Activated CD4-positive, alpha-beta memory T cell treated with anti-CD3 and anti-CD28 coated beads, Interleukin-2, amount 10 ng/mL, durations not matched to agents 7 days and 5 days (primary cell): ENCODE measurements at places on chromosomes 11 and 22.

DNA sequence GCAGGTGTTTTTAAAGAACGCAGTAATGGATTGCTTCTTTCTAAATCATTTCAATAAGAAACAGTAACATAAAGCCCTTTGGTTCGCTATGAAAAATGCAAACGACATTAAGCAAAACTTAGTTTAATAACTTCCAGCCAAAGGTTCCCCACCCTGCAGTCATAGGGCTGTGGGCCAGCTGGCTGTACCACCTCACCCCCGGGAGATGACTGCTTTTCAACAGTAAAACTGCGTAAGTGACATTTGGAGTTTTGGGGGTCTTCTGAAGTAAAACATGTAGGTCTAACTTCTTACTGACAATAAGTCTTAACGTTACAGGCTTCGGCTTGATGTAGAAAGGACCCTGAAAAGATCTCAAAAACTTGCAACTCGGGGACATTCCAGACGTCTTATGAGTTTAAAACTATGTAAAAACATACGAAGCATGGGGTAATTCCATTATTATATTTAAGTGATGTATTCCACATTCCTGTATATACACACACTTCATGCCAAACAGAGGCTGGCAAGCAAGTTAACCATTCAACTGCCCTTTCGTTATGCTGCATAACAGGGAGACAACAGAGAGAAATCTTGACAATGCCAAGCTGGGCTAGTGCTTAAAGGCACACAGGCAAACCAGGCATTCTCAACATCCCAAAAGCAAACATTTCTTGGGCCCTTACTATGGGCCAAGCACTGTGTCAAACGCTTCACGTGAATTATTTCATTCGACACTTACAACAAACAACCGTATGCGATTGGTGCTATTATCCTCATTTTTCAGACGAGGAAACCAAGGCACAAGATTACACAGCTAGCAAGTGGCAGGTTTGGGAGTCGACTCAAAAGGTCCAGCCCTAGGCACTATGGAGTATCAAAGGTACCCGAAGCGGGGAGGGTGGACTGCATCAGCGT is 1.2 kb downstream of the MRTFA start:
- no peak for DNase-seq

DNA sequence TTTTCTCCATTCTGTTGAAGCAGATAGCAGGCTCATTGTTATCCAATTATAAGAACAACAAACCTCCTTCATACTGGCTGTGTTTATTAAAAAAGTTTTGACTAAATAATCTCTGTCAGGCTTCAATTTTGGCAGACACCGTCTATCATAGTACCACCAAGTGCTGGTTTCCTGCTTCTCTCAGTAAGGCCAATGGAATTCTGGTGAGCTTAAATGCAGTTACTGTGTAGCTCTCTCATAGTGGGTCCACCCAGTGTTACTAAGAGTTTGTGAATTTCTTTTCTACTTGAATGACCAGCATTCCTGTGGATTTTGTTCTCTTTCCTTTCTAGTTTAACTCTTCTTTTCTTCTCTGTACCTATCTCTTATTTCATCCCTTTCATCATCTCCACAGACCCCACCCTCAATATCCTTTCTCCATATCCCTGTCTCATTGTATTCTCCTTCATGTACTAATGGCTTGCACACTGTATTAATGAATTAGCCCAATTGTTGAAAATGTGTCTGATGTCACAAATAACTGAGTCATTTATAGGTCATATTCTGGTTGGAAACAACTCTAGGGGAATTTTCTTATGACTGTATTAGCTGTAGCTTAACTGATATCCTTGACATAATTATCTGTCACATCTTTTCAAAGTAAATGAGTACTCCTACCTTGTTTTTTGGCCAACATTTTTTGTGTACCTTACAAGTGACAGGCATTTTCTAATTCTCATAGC is 372.1 kb downstream of the FAT3 start:
- no peak for DNase-seq

DNA sequence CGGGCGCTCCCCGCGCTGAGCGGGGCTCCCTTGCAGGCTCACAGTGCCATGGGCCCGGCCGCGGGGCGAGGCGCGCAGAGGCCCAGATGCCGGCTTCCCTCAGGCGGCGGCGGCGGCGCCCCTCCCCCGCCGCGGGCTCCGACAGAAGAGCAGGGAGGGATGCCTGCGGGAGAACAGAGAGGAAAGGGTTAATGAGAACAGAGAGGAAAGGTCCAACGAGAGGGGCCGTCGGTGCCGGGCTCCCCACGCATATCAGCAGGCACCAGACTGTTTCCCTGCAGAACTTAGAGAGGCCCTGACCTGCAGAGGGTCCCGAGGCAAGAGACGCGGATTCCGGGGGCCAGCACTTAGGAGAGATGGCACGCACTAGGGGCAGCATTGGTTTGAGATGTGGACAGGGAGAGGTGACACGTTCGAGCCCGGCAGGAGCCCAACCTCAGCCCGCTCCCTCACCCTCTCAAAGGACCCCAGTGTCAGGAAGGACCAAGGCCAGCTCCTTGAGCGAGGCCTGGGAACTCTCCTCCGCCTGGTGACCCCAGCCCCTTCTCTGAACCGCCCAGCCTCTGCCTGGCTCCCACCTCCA is 9.1 kb downstream of the NRXN2 start:
- DNase-seq: no peak

GRCh38 chr11:129960216-129961214 is 42.1 kb downstream of the PRDM10 start:
- DNase-seq: no peak

DNA sequence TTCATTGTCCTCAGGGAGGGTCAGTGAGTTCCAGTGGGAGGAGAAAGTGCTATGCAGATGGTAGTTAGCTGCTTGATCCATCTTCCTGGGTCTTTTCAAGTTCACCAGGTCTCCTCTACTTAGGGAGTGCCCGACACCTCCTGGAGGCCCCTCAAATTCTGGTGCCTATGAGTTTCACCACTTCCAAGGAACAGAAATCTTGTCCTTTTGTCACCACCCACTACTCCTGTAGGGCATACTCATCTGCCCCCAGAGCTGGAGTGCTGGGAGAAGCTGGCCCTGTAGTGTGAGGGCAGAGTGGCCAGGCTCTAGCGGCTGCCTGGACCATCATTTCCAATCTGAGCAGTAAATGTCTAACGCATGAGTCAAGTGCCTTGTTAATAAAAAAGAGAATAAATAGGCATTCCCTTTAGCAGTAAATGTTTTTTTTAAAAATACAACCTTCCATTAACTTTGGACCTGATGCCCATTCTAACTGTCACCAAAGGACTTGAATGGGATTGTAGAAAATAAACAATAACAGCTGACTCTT is 12.5 kb downstream of the IRAG1 start:
- DNase-seq: no peak

DNA sequence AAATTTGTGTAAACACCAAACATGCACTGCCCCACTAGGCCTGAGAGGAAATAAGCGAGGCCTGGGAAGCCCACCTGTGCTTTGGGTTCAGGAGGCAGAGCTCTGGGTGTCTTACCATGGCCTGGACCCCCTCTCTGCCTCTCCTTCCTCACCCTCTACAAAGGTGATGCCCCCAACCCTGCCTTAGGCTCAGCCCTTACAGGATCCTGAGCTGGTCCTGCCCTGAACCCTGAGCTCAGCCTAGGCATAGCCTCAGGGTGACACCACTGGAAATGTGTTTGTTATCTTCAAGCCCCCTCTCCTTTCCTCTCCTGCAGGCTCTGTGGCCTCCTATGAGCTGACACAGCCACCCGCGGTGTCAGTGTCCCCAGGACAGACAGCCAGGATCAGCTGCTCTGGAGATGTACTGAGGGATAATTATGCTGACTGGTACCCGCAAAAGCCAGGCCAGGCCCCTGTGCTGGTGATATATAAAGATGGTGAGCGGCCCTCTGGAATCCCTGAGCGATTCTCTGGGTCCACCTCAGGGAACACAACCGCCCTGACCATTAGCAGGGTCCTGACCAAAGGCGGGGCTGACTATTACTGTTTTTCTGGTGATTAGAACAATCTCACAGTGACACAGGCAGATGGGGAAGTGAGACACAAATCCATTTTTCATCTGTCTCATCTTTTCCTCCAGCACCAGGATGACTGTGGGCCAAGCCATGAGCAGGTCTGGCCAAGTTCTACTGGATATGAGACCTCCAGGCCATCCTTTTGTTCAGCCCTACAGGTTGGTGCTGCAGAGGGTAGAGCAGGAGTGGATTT is 117.8 kb downstream of the GGTLC2 start:
- DNase-seq: no peak

DNA sequence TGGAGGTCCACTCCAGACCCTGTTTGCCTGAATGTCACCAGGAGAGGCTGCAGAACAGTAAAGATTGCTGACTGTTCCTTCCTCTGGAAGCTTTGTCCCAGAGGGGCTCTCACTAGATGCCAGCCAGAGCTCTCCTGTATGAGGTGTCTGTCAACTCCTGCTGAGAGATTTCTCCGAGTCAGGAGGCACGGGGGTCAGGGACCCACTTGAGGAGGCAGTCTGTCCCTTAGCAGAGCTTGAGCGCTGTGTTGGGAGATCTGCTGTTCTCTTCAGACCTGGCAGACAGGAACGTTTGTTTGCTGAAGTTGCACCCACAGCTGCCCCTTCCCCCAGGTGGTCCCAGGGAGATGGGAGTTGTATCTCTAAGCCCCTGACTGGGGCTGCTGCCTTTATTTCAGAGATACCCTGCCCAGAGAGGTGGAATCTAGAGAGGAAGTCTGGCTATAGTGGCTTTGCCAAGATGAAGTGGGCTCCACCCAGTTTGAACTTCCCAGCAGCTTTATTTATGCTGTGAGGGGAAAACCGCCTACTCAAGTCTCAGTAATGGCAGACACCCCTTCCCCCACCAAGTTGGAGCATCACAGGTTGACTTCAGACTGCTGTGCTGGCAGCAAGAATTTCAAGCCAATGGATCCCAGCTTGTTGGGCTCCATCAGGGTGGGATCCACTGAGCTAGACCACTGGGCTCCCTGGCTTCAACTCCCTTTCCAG is 99.4 kb downstream of the PDE3B start:
- DNase-seq: no peak
